ENCODE measurements at places on chromosomes 7 and 10. TPM values are rescaled to one million over a fixed set of nuclear protein-coding genes. Genes with fewer than 3 reads are reported as not detected.
A peak's percentile ranks its signal among the peaks of the same experiment; 100 is the strongest.

DNA sequence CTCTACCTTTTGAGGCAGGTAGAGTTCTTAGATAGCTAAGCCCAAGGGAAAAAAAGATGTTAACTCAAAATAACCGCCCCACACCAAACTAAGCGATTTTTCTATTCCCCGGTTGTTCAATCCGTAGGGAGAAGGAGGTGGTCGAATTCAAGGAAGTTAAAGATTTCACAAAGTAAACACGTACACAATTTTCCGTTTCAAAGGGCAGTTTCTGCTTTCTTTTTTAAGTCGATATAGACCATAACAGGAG lies 842 bp downstream of the KBTBD2 start:
- peak overlapping the region; percentile 88 for H3K4me3 ChIP-seq
- H3K27me3 ChIP-seq: no peaks in the 10 kb centered on the region
- H3K36me3 ChIP-seq: no peaks in the 10 kb centered on the region
- no peak for DNase-seq

GRCh38 chr10:86506499-86506898 lies 15.1 kb downstream of the WAPL start:
- H3K27ac ChIP-seq: no peak overlapping the region
- H3K4me1 ChIP-seq: peaks cover 3% of the 10 kb centered on the region
- no peaks in the 10 kb centered on the region for H3K27me3 ChIP-seq
- H3K4me3 ChIP-seq: no peak overlapping the region

DNA sequence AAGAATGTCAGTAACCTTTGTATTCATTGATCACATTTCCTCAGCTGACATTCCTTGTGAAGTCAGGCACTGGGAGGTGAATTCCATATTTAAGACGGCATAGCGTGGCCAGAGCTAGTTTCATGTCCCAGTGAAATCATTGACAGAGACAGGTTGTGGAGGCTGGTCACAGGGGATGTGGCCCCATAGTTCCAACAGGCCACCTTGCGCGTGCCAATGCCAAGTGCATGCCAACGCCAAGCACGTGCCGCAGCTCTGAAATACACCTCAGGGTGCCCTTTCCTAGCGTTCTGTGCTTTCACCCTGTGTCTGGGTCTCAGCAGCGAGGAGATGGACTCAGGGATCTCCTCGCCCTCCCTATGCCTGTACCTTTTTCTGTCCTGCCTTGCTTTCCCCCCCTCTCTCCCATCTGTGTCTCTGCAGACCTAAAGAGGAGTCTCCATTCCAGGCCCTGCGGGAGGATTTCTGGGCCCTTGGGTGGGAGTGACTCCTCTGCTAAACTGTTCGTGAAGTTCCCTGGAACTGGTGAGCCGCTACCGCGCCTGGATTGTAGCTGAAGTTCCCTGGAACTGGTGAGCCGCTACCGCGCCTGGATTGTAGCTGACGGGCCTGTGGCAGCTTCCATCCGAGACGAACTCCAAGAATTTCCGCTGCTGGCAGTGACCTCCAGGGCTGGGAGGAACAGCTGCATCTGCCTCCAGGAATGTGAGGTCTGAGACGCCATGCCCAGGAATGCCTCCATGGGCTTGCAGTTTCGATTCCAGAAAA lies 19.7 kb downstream of the AQP1 start:
- H3K4me1 ChIP-seq: peaks cover 21% of the 10 kb centered on the region
- DNase-seq: no peak
- no peaks in the 10 kb centered on the region for H3K36me3 ChIP-seq
- H3K4me3 ChIP-seq: no peak overlapping the region

DNA sequence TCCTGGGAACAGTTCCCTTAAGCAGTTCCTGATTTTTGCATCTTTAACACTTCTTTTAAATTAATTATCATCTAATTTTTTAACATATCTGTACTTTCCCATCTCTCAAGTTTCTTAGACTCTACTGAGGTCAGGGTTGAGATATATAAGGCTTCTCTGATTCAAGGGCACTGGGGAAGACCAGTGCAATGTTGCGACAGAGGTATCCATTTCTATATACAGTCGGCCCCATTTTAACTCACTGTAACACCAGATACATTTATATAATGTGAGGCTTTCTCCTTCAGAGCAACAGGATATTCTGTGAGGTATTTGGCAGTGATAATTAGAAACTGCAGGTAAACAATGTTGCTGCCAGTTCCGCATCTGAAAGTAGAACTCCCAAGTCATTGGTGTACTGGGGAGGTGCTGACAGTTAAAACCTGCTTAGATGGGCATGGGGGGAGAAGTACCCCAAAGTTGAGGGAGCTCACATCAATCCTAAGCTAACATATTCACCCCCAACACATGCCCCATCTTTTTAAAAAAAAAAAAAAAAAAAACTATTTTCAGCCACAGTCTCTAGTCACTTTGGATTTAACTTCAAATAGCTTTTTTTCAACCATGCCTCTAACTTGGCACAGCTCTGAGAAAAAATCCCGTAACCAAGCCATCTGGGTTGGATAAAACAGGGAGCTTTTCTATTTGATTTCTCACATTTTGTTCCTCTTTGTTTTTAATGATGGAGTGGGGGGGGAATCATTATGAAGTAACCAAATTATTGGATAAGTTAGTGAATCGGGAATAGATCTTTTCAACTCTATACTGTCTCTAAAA lies 62.9 kb downstream of the REEP3 start:
- H3K4me1 ChIP-seq: peaks cover 18% of the 10 kb centered on the region
- no peak for DNase-seq
- no peak overlapping the region for H3K4me3 ChIP-seq
- H3K27ac ChIP-seq: no peak overlapping the region
- H3K36me3 ChIP-seq: no peaks in the 10 kb centered on the region
- no peaks in the 10 kb centered on the region for H3K27me3 ChIP-seq

DNA sequence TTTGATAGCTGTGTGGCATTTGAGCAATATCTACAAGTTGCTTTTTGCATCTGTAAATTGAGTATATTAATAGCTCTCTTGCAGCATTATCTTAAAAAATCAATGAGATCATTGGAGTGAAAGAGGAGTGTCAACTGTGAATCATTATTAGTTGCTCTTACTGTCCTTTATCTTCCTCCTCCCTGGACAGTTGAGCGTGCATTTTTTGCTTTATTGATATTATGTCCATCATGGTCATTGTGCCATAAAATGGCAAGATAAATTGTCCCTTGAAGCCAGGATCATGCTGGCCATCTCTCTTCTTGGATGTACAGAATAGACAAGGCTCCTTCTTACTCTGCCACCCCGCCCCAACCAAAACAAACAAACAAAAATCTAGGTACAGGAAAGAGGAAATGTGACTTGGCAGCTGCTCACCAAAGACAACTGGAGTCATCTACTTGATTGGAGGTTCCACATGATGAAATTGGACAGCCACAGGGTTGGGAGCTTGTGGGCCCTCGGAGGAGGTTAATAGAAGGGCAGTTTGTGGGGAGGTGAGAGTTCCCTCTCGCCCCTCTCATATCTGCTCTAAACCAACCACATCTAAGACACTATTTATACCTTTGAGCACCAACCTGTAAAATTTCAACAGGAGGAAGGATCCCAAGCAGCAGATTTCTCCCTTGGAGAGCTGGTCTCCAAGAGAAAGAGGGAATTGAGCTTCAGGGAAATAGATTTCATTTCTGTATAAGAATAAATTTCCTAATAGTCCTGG lies 252.7 kb downstream of the SKIDA1 start:
- H3K27ac ChIP-seq: no peak overlapping the region
- H3K27me3 ChIP-seq: no peaks in the 10 kb centered on the region

GRCh38 chr7:36344622-36345021 lies 45.0 kb upstream of the ANLN start:
- H3K4me3 ChIP-seq: no peak overlapping the region
- peaks cover 19% of the 10 kb centered on the region for H3K4me1 ChIP-seq
- no peak for DNase-seq
- H3K27me3 ChIP-seq: no peaks in the 10 kb centered on the region
- H3K36me3 ChIP-seq: no peaks in the 10 kb centered on the region

GRCh38 chr10:42553064-42553407 lies 85.3 kb downstream of the ZNF33B start:
- H3K4me3 ChIP-seq: peak overlapping the region; percentile 99
- peaks cover 5% of the 10 kb centered on the region for H3K27me3 ChIP-seq
- no peak for DNase-seq
- peak overlapping the region; percentile 88 for H3K27ac ChIP-seq

GRCh38 chr7:82690929-82691328 lies 247.4 kb upstream of the CACNA2D1 start:
- no peaks in the 10 kb centered on the region for H3K4me1 ChIP-seq
- no peak for DNase-seq
- H3K36me3 ChIP-seq: no peaks in the 10 kb centered on the region
- no peak overlapping the region for H3K4me3 ChIP-seq

DNA sequence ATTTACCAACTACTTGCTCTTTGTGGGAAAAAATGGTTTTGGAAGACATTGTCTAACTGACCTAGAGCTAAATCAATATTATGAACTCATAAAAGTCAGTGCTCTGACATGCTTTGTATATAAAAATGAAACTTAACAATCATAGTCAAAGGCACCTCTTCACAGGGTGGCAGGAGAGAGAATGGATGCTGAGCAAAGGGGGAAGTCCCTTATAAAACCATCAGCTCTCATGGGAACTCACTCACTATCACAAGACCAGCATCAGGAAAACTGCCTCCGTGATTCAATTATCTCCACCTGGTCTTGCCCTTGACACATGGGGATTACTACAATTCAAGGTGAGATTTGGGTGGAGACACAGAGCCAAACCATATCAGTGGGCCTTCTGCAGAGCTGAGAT lies 417.6 kb upstream of the AUTS2 start:
- H3K4me3 ChIP-seq: no peak overlapping the region
- DNase-seq: no peak
- peaks cover 12% of the 10 kb centered on the region for H3K4me1 ChIP-seq
- H3K27me3 ChIP-seq: peaks cover 6% of the 10 kb centered on the region
- H3K36me3 ChIP-seq: no peaks in the 10 kb centered on the region

DNA sequence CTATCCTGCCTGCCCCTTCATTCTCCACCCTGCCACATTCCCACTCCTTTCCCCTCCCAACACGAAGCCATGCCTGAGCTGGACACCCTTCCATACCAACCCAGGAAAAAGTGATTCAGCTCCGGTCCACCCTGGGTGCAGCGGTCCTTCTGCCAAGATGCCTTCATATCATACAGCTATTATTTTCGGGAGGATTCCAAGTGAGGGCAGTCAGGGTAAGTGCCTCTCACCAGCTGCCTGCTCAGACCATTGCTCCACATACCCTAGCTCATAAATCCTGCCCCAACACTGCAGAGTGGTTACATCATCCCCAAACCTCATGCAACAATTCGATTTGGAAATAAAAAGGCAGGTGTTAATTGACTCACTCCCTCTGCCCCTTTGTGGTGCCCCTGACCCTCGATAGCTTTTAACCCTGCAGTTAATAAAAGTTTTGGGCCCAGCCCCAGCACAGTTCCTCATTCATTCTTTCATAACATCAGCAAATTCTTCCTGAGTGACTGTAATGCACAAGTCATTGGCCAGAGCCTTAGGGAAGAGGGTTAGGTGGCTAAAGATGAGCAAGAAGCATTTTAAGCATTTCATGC lies 42.6 kb downstream of the ZNF503 start:
- peaks cover 20% of the 10 kb centered on the region for H3K4me1 ChIP-seq
- H3K27ac ChIP-seq: peak overlapping the region; percentile 86
- H3K4me3 ChIP-seq: peak overlapping the region; percentile 26

GRCh38 chr7:23315366-23315765 lies 16.2 kb downstream of the MALSU1 start:
- no peak for DNase-seq
- H3K27ac ChIP-seq: no peak overlapping the region
- peaks cover 38% of the 10 kb centered on the region for H3K36me3 ChIP-seq
- H3K4me1 ChIP-seq: no peaks in the 10 kb centered on the region

DNA sequence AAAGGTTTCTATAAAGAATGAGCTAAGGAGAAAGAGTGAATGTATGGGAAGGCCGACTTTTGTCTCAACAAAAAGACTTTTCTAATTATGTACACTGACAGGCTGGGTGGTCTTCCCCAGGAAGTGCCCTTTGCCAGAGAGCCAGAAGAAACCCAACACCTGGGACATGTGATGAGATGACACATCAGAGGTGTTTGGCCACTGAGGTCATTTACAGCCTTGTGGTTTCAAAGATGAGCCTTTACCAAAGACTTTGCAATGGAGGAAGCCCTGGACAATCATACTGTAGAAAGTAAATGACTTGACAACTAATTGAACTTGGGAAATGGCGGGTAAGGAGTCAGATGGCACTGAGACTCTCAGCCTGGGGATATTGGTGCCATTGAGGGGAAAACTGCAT lies 3.4 kb upstream of the NRG3 start:
- H3K4me3 ChIP-seq: no peak overlapping the region
- no peaks in the 10 kb centered on the region for H3K36me3 ChIP-seq
- DNase-seq: no peak
- H3K4me1 ChIP-seq: peaks cover 11% of the 10 kb centered on the region

The ELAPOR2 gene
- total RNA-seq: 29.5 TPM

The LRRC27 gene
- 8.9 TPM for total RNA-seq

The FKBP6 gene
- total RNA-seq: not detected

The ATRNL1 gene
- 38.4 TPM for total RNA-seq

The RBM20 gene
- total RNA-seq: 2.8 TPM

The KAT6B gene
- total RNA-seq: 21.5 TPM

The COL17A1 gene
- total RNA-seq: 94.1 TPM

The GLCCI1 gene
- total RNA-seq: 11.9 TPM

Data from type B pancreatic cell (in vitro differentiated cells).